Lower leg skin (tissue), 4 donors: ENCODE measurements at places on chromosomes 2 and 18.

GRCh38 chr2:68739595-68740399 lies 5.2 kb downstream of the ARHGAP25 start:
- DNase-seq: no peak

DNA sequence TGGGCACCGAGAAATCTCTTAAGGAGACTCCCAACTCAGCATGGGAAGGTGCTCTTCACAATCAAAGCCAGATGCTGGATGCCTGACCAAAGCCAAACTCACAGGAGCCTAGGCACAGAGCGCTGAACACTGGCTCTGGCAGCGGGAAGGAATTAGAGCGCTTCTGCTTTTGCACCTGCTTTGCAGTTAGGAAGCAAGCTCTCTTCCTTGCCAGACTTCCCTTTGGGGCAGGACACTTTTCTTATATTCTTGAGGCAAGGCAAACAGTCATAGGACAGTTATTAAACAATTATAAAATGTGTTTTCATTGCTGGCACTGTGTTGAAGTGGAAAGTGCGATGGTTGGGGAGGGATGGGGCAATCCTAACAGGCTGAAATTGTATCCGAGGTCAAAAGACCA lies 79.6 kb upstream of the DNMT3A start:
- no peak for DNase-seq

DNA sequence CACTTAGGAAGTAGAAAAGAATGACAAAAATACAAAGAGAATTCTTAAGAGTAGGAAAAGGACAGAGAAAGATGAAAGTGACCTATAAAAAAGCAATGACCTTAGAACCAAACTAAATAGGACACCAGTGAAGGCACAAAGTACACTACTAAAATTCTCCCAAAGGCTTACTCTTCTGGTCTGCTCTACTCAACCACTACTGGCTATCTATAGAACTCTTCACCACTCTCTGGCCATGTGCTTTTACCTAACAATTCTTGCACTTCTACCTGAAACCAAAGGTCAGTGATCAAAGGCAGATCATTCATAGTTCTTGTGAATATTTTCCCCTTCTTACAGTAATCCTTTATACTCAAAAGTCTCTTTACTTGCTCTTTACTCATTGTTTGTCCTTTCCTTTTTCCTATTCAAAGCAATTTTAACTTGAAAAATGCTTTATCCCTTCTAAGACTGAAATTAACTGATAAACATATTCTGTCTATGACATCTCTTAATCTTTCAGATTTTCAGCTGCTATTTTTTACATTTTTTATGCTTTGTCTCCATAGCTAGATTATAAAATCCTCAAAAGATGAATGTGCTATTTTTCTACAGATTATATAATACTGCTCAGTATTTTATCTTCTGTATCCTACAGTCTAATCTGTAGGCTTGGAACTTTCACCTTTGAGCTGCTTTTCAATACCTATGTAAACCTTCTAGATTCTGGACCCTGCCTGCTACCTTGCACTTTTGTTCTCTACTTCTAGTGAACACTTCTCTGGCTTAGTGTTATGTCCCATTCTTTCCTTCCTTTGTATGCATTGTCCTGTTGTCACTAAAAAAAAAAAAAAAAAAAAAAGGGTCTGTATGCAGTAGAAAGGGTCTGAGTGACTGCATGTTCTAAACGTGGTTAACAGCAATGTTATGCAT lies 64.6 kb downstream of the NCKAP1 start:
- DNase-seq: no peak

- no peak for DNase-seq
Observed at GRCh38 chr2:45404807-45405297, 206.2 kb downstream of the SRBD1 start.

DNA sequence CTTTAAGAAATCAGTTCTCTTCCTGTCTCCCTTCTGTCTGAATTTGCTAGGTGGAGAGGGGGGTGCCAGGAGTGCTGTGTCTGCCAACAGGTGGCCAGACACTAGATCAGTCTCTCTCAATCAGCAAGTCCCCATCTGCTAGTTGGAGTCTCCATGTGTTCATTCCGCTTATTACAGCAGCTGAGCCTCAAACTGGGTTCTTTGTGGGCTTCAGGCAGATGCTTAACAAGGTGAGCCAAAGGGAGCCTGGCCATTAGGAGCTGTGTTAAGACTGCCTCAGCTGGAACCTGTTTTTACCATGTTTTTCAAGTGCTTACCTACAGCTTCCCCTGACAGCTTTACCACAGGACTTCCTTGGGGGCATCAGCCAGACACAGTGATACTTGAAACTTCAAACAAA lies 401.9 kb downstream of the LRP1B start:
- DNase-seq: no peak

- DNase-seq: peak; percentile 90
Observed at GRCh38 chr2:231677632-231678104, 30.7 kb upstream of the PTMA start.

DNA sequence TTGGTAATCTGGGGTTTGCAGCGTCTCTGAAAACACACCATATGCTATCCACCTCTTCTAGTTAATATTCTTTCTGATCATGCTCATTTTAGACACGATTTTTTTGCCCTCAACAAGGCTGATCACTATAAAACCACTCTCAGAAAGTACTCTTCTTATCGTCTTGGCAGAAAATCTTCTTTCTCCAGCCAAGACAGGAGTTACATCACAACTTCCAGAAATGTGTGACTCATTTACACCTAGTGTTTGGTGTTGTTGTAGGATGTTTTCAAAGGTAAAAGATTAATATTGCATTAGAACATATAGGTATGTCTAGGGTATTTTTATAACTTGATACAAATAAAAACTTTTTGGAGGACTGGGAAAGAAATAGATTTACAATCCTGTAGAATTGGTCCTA lies 138.5 kb upstream of the NETO1 start:
- DNase-seq: no peak

GRCh38 chr2:9703701-9704221 lies 73.0 kb upstream of the YWHAQ start:
- DNase-seq: no peak

DNA sequence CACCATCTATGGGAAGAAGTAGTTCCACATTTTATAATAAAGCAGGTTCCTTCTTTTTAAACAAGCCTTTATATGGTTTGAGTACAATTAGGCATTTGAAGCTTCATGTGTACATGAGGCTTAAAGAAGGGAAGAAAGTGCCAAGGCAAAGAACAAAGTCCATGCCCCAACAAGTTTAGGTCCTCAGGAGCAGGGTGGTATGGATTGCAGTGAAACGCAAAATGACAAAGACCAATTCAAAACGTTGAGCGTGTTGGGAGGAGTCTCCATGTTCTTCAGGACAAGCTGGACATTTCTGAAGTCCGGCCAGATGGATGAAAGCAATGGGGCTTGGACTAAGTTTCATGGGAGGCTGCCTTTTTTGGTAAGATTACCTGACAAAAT lies 78.8 kb upstream of the FZD5 start:
- DNase-seq: peak; percentile 7

DNA sequence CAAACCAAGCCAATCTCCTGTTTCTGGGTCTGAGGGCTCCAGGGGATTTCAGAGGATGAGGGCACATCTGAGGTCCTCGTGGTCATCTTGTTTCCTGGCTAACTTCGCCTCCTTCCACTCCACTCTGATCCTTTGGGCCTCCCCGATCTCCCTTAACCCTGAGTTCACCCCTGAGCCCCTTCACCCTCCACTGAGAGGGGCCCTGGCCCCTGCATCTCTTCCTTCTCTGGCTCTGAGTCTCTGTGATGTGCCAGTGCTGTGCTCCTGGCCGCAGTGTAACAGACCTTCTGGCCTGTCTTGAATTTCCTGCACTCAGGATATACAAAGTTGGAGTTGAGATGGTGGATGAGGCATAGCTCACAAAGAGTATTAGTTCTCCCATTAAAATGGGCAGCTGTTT lies 84.7 kb upstream of the BOD1L2 start:
- no peak for DNase-seq

DNA sequence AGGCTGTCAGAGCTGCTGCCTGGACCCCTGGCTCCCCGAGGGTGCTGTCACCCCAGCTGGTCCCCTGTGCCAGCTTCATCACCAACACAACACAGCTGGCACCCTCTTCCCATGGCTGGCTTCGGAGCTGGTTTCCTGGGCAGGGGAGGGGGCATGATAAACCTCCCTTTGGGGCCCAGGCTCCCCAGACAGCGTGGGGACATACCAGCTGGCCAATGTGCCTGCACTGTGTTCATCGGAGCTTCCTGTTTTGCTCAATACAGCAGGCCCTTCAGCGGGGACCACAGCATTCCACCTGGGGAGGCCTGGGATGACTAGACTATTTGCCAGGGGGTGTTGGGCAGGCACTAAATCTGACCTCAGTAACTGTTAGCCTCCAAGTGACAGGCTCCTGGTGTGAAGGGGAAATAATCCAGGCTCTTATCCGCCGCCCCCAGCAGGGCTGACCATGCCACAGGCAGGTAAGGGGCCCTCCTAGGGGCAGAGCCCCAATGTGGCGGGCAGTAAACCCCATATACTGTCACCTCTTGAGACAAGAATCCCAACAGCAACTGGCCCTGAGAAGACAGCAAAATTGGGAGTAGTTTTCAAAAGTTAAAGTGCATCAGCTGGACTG lies 44.6 kb downstream of the EMX1 start:
- no peak for DNase-seq

DNA sequence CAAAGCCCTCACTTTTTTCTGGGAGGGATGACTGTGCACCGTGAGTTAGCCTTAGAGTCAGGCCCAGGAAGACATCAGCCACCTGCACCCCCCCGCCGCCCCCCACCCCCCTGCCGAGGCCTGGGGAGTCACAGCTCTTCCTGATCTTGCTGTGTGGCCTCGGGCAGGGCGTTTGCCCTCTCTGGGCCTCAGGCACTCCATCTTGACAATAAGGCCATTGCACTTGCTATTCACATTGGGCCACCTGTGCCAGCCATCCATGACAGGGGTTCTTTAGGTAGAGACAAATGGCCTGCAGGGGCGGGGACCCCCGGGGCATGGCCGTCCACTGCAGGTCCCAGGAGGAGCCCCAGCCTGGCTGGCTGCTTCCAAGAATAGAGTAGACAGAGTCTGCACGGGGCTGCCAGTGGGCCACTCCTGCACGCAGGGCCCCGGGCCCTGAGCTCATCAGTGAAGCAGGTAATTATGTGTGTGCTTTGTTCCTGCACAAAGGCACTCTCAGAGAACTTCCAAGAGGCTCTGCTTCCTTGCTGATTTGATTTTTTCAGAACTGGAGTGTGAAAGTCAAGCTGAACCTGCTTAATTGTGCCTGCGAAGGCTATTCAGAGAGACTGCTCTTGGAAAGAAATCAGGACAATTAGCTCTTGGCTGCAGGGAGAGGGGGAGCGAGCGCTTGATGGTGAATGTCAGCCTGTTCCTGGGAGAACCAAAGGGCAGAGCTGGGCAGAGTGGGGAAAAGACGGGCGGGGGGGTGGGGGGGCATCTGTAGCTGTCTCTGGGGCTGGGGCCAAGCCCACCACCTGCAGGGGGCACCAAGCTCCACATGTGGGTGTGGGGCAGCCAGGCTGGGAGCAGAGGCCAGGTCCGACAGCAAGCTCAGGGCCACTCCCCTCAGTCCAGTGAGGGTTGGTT lies 40.3 kb downstream of the RRM2 start:
- DNase-seq: no peak
